ENCODE measurements at places on chromosomes 1 and 21. TPM values are rescaled to one million over a fixed set of nuclear protein-coding genes. Genes with fewer than 3 reads are reported as not detected.
A peak's percentile ranks its signal among the peaks of the same experiment; 100 is the strongest.

DNA sequence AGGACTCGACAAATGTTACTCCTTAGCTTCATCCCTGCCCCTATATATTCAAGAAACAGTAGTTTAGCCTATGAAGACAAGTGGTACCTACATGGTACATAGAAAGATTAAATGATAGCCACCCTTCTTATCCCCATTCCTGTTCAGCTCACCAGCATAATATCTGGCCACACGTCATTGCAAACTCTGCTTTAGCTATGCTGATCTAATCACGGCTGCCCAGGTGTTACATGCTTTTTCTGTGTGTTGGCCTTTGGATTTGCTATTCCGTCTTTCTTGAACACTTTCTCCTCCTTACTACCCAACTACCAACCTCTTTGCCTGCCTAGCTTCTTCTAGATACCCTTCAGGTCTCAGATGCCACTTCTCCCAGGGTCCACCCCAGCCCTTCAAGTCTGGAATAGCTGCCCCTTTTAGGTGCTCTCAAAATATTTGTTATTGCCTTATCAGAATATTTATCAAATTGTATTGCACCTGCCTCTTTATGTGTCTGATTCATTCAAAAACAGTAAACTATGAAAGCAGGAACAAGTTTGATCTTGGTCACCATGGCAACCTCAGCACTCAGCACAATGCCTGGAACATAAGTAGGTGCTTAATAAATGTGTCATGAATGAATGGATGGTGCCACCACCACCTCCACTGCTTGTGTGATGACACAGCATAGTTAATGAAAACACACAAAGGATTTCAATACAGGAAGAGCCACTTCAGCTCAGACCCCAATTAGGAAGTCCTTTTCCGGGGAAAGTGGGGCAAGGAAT lies 11.4 kb upstream of the DNASE2B start:
- DNase-seq, result no peak

DNA sequence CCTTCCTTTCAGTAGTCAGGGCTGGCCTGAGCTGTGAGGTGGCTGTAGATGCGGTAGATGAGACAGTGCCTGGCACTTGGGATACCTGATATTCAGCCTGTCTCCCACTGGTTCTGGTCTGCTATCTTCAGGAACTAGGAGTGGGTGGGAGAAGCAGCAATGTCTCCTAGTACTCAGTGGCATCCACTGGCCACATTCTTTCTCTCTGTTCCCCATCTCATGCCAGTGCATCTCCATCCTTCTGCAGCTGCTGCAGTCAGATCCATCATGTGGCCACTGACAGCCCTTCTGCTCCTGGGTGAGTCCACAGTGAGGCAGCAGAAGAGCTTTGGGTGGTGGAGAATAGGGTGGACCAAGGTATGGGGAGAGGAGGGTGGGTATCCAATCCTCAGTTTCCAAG lies 1.1 kb downstream of the FCRLB start:
- no peak for DNase-seq

GRCh38 chr21:15132781-15133180 lies 68.0 kb upstream of the NRIP1 start:
- no peak for DNase-seq

DNA sequence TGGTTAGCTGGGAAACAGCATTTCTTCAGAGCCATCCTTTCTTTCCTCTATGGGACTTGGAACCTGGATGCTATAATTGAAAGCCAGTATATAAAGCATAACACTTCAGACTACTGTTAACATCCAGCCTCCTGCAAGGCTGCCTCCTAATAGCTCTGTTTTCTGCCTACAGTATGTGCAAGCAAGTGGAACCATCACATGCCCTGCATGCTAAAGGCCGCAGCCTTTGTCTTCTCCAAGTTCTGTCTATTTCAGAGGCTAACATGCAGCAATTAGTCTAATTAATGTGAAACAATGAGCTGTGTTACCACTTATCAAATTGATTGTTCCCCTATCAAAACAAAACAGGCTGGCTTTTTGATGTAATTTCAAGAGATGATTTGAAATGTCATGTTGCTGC lies 82.7 kb upstream of the ESRRG start:
- no peak for DNase-seq

GRCh38 chr1:37930246-37931101 lies 16.4 kb downstream of the INPP5B start:
- DNase-seq, result peak; percentile 71

- no peak for DNase-seq
Measured at GRCh38 chr21:32414579-32415358, 2.3 kb downstream of the EVA1C start.

Gene LENEP
- total RNA-seq, result 1.1 TPM

DNA sequence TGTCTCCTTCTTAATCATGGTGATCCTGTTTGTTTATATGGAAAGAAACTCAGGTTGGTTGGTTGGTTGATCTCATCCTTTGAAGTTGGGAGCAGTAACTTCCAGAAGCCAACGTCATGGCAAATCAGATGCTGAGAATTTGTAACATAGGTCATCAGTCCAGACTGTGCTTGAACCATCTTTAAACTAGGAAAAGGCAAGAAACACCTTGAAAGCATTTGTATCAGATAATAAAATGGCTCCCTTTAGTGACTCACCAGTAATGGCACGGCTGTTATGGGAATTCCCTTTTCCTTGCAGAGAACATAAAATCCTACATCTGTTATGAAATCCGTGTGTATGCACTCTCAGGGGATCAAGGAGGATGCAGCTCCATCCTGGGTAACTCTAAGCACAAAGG lies 58.1 kb downstream of the SERBP1 start:
- DNase-seq, result no peak

GRCh38 chr1:203328714-203329122 lies 22.2 kb downstream of the FMOD start:
- no peak for DNase-seq

Gene PKP1
- not detected for total RNA-seq

GRCh38 chr1:22789356-22789994 lies 78.8 kb downstream of the EPHB2 start:
- no peak for DNase-seq

DNA sequence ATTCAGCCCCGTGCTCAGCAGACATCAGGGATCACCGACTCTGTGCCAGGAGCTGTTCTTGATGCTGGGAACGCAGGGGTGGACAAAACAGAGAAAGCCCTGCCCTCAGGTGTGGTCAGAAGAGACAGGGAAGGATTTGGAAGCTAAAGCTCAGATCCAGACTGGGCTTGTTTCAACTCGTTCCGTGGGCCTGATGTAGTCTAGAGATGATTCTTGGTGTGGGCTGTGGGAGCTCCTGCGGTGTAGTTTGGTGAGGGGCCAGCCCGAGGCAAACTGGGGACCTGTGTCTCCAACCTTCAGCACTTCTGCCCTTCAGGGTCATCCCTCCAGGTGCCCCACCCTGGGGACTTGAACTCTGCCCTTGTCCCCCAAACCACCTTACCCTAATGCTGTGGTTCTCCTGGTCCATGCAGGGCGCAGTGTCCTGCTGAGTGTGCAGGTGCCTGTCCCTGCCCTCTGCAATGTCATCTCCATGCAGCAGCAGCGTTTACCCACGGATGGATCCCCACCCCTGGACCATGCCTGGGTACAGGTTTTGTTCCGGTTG lies 17.3 kb upstream of the ABCG1 start:
- peak; percentile 20 for DNase-seq

Gene GJC2
- 4.1 TPM for total RNA-seq

- DNase-seq, result no peak
Measured at GRCh38 chr1:93448292-93448982, 519 bp downstream of the FNBP1L start.

GRCh38 chr1:176691251-176692228 lies 228.6 kb downstream of the PAPPA2 start:
- peak; percentile 29 for DNase-seq

GRCh38 chr1:28249013-28249865 lies 10.1 kb upstream of the SESN2 start:
- peak; percentile 47 for DNase-seq

- no peak for DNase-seq
Measured at GRCh38 chr1:197277166-197277565, 9.1 kb downstream of the CRB1 start.

GRCh38 chr21:44869781-44870747 lies 3.4 kb downstream of the PTTG1IP start:
- DNase-seq, result no peak

DNA sequence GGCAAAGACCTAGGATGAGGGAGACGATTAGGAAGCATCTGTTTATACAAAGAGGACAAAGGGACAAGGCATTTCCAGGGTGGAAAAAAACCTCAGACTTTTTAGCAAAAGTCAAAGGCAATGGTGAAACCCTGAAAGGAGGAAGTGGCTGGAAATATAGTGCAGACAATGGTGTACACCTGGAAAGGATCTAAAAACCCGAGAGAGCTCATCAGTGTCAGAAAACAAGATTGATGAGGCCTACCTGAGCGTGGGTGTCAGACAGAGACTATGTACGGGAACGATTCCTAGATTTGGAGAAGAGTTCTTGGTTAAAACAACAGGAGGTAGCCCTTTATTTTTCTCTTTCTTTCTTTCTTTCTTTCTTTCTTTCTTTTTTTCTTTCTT lies 68.8 kb upstream of the HUNK start:
- no peak for DNase-seq

- no peak for DNase-seq
Measured at GRCh38 chr1:203692565-203693470, 66.2 kb downstream of the ATP2B4 start.

- no peak for DNase-seq
Measured at GRCh38 chr1:19694298-19694697, 29.6 kb downstream of the HTR6 start.

GRCh38 chr1:46303872-46304326 lies 401 bp downstream of the UQCRH start:
- no peak for DNase-seq

DNA sequence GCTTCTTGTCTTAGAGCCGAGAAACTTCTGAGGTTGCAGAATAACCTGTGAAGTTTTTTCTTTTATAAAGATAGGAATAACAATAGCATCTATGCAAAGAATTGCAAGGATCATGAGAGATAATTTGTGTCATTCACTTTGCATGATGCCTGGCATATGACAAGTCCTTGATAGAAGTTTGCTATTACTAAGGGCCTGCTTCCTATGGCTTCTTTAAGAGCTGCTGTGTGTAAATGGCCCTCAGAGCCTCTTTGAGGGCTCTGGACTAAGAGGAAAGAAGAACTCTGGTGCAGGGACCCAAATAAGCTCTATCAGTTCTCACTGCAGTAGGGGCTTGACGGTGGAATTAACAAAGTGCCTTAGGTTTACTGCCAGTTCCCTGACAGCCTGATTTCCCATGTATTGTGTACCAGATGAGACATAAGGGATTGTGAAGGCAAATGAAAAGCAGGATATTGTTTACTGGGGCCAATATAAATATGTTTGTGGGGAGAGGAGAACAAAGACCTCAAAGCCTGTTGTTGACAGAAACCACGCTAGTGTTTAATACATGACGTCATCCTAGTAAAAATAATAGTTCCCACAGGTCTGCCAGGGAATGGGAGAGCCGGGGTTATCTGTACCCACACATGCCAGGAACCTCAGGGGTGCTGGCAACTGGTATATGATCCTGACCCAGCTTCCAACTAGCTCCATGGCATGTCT lies 131.2 kb upstream of the UBE2U start:
- no peak for DNase-seq

GRCh38 chr21:33817663-33818451 lies 97.7 kb downstream of the ATP5PO start:
- DNase-seq, result no peak

DNA sequence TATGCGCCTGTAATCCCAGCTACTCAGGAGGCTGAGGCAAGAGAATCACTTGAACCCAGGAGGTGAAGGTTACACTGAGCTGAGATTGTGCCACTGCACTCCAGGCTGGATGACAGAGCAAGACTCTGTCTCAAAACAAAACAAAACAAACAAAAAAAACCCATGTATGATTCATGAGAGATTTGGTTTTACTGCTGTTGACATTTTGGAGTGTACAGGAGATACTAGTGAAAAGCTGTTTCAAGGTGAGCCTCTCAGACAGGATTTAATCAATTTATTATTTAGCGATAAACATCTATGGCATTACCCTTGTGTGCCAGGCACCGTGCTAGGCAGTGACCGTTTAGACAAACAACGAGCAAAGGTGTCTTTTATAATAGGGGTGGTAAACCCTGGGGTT lies 16.5 kb downstream of the LHX4 start:
- DNase-seq, result no peak

Gene PROX1
- not detected for total RNA-seq

GRCh38 chr1:174534789-174535188 lies 87.0 kb downstream of the GPR52 start:
- DNase-seq, result no peak

- DNase-seq, result no peak
Measured at GRCh38 chr1:234871710-234872271, 256.8 kb downstream of the TOMM20 start.

Gene FAM3B
- not detected for total RNA-seq

Gene LRRC7
- total RNA-seq, result 0.08 TPM

Gene UBASH3A
- 68.7 TPM for total RNA-seq

DNA sequence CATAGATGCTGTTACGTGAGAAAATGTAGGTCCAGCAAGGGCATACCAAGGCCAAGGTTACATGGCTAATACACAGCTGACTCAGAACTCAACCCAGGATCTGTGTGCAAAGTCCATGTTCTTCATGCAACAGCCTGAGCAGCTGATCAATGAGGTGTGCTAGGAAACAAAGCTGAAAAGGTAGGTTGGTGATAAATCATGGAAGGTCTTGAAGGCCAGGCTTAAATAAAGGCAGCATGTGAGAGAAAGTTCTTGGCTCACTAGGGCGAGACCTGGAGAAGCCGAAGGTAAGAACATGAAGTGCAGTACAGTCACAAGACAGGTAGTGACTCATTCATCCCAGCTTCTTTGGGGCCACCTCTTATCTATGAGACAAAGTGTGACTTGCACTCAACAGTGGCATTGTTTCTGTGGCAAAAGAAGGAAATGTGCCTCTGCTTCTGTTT lies 33.4 kb downstream of the TLR5 start:
- DNase-seq, result no peak

GRCh38 chr1:197311081-197311480 lies 43.0 kb downstream of the CRB1 start:
- DNase-seq, result no peak

GRCh38 chr1:54069791-54070170 lies 16.4 kb downstream of the TCEANC2 start:
- no peak for DNase-seq

Gene TM2D1
- 25.8 TPM for total RNA-seq

DNA sequence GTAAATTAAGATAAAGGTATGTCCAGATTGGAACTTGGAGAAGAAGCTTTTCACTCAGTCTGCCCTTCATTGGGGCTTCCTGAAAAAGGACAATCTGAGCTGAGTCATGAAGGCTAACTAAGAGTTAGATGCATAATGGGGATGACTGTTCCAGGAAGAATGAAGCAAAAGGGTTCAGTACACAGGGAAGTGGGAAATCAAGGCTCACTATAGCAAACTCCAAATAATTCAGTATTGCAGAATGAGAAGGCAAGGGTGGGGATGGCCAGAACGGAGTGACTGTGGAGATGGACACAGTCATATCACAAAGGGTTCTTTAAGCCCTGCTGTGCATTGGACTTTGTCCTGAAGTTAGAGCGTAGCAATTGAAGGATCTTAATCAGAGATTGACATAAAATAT lies 158.3 kb downstream of the FGGY start:
- no peak for DNase-seq

Measured in activated CD8-positive, alpha-beta T cell treated with anti-CD3 and anti-CD28 coated beads, Interleukin-2, amount 10 ng/mL, durations not matched to agents 7 days and 5 days (primary cell).